ENCODE measurements at places on chromosomes 6 and 20.

DNA sequence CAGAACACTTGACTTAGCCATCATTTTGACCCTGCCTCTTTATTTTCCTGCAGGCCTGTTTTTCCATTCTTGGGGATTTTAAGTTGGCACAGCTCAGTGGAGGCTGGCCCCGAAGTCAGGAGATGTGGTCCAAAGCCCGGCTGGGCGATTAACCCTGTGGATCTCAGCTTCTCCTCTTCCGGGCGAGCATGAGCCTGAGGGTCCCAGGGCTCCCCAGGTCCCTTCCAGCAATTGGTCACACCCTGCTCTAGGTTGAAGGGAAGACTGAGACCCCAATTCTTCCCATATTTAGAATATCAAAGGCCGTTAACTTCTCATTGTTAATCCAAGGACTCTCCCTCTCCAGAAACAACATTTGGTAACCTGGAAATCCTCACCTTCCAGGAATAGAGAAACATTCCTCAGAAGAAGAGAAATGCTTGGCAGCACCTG lies 2.3 kb downstream of the THBS2 start:
- no peak for DNase-seq

GRCh38 chr6:42190554-42191183 lies 4.1 kb downstream of the GUCA1B start:
- no peak for DNase-seq

DNA sequence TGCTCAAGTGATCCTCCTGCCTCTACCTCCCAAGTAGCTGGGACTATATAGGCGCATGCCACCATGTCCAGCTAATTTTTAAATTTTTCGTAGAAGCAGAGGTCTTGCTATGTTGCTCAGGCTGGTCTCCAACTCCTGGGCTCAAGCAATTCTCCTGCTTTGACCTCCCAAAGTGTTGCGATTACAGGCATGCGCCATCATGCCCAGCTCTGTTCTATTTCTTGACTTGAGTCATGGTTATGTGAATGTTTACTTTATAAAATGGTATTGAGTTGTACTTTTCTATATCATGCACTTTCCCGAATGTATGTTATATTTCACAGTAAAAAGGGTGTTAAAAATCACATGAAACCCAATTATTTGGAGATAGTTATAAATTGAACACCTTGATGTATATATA lies 17.3 kb upstream of the ATXN1 start:
- no peak for DNase-seq

DNA sequence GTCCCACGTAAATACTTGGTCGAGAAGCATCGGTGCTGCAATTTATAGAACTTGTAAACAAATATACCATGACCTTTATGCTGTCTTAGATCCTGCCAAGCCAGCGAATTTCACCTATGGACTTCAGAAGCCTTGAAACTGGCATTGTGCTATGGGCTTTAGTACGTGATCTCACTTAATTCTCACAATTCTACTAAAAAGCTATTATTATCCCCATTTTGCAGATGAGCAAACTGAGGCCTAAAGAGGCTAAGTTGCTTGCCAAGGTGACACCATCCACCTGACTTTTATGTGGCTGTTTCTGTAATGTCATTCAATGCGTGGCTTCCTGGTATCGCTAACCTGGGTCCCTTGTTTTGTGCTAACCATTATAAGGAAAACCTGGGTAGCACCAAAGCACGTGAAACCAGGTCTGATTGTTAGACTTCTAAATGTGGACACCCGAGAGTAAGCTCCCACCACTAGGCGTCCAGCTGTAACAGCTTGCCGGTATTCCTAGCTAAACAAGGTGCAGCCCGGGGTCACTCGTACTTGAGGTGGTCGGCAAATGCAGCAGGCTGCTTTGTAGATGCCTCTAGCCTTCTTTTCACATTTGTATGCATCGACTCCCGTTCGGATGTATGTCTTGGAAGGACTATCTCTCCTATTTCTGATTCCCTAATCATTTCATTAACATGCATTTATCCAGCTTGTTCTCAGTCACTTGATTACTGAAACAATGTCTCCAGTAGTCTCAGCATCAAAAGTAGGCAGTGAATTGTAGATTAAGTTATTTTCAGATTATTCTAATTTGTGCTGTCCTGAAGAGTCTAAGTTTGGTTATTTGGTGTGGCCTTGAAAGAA lies 1.1 kb downstream of the SYNJ2 start:
- no peak for DNase-seq

GRCh38 chr6:168319279-168320111 lies at the start of gene DACT2:
Gene DACT2 (minus strand): TSS chr6:168319777. CDS start chr6:168319633, 144 bp downstream.
- no peak for DNase-seq

GRCh38 chr6:146258206-146258605 lies 229.3 kb downstream of the GRM1 start:
- no peak for DNase-seq

- no peak for DNase-seq
Observed at GRCh38 chr20:47202733-47203667, 153.5 kb downstream of the ZMYND8 start.

GRCh38 chr20:48850257-48850976 lies 22.6 kb upstream of the PREX1 start:
- no peak for DNase-seq

- no peak for DNase-seq
Observed at GRCh38 chr6:57158658-57159057, 13.5 kb upstream of the BAG2 start.

GRCh38 chr6:4383910-4384638 lies 248.7 kb upstream of the ECI2 start:
- no peak for DNase-seq

GRCh38 chr6:23097566-23097965 lies 528.2 kb downstream of the HDGFL1 start:
- DNase-seq, result no peak

DNA sequence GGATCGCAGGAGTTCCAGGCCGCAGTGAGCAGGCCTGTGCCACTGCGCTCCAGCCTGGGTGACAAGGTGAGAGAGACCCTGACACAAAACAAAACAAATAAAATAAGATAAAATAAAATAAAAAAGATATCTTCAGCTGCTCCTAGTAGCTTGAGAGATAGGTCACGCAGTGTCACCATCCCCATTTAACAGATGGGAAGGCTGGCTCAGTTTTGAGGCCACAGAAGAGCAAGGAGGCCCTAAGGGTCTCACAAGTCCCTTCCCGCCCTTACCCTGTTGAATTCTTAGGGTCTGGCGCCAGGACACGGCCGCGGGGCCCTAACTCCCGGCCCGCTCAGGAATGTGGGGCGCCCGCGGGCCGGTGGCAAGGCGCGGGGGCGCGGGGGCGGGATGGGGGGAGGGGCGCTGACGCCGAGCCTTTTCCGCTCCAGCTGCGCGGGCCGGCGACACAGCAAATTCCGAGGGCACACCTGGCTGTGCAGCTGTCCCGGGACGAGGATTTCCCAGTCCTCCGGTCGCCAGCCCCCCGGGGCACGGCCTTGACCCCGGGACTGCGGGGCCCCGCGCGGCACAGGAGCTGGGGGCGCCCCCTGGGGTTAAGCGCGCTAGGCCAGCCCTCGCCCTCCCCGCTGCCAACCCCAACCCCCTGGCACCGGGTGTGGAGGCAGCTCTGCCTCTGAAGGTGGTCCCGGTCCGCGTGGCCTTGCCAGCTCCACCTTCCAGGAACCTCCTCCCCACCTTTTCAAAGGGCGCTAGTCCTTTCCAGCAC lies 10.3 kb upstream of the R3HDML start:
- no peak for DNase-seq

DNA sequence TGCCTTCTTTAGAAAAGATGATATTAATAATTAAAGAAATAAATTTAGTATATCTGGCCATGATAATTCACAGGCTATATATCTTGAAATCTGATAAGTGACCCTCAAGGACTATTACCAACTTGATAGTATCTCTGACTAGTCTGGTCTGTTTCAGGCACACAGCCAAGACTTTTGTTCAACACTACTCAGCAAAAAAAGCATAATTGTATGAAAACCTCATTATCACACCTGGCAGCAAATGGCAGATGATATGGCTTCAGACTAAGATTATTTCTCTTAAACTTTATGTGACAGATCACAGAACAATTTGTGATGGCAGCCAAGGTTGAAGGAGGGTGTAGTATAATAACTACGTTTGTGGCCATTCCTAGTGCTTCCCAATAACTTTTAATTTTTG lies 114.7 kb downstream of the RWDD2A start:
- no peak for DNase-seq

DNA sequence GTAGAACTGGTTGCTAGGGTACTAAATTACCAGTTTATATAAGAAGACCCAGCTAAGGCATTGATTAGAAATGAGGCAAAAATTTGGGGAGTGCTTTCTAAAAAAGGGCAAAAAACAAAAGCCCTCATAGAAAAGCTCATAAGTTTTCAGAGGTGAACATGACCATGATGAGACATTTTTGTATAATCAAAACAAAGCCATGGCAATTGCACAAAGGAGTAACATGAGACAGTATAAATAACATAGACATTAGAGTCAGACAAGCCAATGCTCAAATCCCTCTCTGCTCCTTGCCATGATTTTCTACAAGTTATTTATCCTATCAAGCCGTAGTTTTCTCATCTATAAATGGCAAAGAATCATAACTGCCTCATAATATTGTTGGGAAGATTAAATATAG lies 112.2 kb upstream of the ADTRP start:
- no peak for DNase-seq

DNA sequence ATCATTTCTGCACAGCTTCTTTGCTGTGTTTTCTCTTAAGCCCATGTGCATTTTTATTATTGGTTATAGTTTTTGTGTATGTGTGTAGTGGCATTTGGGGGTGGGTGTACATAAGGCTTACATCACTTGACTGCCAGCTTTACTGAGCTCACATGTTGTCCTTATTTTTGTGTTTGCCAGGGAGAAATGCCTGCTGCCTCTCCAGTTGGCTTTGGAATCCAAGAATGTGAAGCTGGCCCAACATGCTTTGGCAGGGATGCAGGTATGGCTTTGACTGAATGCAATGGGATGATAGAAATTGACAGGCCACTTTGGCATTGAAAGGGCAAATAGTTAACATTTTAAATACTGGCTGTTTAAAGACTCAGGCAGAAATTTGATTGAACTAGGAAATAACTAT lies 11.4 kb downstream of the PBOV1 start:
- no peak for DNase-seq

DNA sequence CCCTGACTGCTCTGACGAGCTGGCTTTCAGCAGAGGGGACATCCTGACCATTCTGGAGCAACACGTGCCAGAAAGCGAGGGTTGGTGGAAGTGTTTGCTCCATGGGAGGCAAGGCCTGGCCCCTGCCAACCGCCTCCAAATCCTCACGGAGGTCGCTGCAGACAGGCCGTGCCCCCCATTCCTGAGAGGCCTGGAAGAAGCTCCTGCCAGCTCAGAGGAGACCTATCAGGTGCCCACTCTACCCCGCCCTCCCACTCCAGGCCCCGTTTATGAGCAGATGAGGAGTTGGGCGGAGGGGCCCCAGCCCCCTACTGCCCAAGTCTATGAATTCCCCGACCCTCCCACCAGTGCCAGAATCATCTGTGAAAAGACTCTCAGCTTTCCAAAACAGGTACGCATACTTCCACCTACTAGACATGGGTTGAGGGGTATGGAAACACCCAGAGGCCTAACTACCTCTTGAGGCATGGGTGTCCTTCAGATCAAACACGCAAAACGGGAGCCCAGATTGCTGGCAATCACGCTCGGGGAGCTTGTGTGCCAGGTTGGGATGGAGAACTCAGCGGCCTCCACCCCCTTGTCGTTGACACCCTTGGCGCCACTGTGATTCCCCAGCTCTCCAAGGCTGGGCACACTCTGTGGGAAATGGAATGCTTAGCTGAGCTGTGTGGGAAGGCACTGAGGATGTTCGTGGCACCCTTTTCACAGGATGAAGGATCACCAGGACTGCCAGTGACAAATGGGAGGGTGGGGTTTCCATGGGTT lies 25.3 kb downstream of the CASS4 start:
- DNase-seq, result no peak

- no peak for DNase-seq
Observed at GRCh38 chr20:25486377-25486776, 78.9 kb downstream of the GINS1 start.

- DNase-seq, result no peak
Observed at GRCh38 chr6:134413241-134413643, 95.3 kb upstream of the SGK1 start.

- no peak for DNase-seq
Observed at GRCh38 chr6:71205336-71205956, 83.2 kb upstream of the OGFRL1 start.

- DNase-seq, result no peak
Observed at GRCh38 chr6:18215436-18215835, 48.9 kb downstream of the DEK start.

GRCh38 chr6:18536591-18537055 lies 149.5 kb downstream of the RNF144B start:
- no peak for DNase-seq

DNA sequence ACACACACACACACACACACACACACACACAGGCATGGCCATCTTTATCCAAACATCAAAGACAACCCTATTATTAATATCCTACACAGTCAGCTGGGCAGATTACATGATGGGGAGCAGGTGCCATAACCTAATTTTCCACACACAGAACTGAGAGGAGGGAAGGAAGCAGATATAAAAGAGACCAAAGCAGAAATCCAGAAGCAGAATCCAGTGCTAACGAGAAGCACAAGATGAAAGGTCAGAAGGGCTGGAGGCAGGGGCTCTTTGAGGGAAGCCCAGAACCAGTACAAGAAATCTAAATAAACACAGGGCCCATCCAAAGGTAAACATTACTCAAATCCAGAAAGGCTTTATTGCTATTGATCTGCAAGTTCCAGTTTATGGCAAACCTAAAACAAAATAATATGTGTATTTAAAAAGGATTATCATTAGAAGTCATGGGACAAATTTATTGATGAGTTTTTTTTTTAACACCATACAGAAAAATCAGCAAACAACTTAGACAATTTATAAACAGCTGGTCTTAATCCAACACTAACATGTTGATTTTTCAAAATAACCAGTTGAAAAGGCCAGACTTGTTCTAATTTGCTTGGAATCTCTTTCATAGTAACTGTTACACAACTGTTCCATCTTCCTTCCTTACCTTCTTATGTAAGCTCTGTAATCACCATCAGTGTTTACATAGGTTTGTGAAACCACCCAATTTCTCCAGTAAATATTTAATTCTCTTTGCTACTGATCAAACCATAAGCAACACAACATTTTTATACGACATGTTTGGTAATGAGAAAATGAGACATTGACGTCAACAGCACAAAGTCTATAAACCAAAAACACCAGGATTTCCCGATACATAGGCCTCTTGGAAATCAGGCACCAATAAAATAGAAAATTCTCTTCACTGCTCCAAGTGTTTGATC lies 34.2 kb downstream of the SLC23A2 start:
- DNase-seq, result no peak

GRCh38 chr6:75272145-75272840 lies 12.3 kb downstream of the TMEM30A start:
- no peak for DNase-seq

Data from hypothalamus (tissue), 51 donors.